ENCODE measurements at places on chromosomes 4 and X.

DNA sequence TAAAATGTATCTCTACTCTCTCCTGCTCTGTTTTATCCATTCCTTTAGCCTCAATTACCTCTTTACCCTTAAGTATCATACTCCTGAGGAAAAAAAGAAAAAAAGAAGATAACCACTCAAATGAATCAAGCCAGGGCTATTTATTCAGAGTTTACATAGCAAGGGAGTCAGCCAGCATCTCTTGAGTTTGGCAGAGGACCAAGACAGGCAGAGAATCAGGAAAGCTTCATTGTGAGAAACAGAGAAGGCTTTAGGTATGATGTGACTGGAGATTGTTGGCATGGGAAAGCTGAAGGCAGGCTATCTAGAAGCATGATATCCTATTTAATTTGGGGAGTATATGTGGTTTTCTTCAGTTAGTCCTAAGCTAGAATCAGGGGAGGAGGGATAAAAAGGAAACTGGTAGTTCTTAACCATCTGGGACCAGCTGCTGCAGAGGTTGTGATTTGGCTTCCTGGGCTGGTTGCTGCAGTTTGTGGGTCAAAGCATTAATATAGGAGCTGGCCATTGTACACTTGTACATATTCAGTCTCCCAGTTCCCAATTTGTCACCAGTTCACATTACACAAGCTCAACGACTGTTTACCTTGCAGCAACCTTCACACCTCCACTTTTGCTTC lies 11.2 kb downstream of the APELA start:
- DNase-seq: no peak

DNA sequence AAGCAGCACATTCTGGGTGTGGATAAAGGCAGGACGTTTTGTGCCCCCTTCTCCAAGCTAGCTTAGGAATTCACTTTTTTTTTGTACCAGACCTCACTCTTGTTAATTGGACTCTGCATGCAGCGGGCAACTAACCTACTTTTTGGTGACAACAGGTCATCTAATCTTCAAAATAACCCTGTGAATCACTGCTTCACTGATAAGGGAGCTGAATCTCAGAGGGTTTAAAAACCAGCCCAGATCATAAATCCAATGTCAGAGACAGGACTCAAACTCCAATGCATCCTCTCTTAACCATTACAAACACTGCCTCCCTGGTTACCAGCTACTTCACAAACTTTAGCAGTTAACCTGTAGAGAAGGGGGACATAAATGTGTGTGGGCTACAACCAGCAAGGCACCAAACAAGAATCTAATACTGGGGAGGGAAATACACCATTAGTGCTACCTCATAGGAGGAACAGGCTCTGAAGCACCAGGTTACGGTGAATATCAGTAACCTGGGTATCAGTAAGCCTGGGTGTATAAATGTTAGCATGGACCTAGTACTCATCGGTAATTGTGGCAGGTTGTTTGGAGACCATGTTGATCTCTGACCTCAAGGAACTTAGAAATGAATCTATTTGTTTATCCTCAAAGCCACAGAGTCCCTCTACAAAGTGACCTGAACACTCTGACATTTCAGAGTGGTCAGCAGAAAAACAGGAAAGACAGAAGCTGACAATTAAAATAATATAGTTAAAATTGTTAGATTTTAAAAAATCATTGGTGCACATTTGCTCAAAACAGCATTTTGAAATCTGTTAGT lies 2.6 kb downstream of the TIFA start:
- no peak for DNase-seq

DNA sequence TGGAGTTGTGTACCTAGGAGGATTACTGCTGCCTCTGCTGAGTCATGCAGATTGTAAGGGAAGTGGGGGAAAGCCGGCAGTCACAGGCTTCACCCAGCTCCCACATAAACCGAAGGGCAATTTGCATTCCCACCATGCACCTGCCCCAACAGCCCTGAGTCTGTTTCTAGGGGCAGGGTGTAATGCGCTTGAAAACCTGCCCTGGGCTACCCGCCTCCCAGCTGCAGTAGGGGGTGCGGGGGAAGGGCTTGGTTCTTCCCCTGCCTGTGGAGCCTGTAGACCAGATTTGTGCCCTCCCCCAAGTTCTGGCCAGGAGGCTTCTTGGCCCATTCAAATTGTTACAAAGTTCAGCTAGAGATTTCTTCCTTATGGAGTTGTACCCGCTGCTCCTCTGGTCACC lies 269.2 kb upstream of the DDX53 start:
- DNase-seq: no peak

DNA sequence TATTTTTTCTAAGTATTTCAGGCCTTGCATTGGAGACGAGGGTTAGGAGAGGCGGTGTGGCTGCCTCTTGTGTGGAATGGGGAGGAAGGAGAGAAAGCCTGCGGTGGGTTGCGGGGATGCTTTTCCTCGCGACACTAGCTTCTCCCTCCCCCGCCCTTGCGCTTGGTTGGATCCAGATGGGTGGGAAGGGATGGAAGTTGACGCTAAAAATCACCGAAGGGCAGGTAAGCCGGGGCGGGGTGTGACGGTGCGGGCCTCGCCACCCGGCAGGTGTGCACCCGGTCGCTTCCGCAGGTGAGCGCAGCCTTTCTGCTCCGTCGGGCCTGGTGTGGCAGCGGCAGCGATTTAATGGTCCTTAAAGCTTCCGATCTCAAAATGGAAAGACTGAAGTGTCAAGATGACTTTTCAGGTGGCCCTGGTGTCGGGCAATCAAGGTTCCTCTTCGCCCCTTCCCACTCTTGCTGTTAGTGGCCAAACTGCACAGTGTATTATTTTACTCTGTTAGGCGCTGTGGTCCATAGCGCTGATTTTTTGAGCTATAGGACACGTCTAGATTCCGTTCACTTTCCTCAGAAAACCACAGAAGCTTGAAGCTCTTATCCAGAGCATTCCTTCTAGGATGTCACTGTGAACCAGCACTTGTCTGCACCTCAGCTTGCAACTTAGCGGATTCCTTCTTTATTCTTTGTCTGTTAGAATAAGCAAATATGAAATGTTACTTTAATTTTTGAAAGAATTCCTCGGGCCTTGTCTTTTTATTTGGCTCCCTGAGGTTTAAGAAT lies 765 bp downstream of the ENOPH1 start:
- DNase-seq: no peak

DNA sequence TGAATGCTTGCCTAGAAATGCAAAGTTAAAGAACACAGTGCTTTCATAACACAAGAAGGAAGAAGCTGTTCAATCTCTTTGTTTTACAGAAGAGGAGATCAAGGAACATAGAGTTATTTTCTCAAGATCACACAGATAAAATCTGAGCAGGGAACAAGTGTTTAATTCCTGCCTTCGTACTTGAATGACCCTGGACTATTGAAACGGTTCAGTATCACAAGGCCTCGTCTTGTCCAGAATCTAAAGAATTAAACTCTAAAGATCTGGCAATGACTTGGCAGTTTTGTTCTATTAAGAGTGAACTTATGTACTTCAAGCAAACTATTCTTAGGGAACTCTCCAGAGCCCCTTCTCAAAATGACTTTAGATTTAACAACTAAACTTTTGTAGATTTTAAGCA lies 97.7 kb downstream of the ANXA5 start:
- no peak for DNase-seq

- no peak for DNase-seq
Measured at GRCh38 chr4:168854350-168854921, 155.6 kb downstream of the CBR4 start.

GRCh38 chr4:1786544-1787362 lies 6.3 kb upstream of the FGFR3 start:
- no peak for DNase-seq

DNA sequence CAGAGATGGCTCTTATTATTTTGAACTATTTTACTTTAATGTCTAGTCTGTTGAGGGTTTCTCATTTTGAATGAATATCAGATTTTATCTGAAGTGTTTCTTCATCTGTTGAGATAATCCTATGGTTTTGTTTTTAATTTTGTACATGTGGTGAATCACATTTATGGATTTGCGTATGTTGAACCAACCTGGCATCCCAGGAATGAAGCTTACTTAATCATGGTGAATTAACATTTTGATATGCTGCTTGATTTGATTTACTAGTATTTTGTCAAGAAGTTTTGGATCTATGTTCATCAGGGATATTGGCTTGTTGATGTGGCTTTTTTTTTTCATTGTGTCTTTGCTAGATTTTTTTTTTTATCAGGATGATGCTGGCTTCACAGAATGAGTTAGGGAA lies 2390.9 kb downstream of the PCDH7 start:
- no peak for DNase-seq

DNA sequence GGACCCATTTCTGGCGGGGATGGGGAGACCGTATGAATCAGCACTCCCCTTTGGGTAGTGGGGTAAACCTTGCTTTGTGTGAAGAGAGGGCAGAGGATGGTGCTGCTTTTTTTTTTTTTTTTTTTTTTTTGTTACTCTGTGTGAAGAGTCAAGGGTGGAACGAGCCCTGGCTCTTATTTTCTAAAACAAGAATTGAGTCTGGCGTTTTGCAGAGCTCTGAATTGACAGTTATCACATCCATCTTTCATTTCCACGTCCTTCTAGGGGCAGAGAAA lies 1.2 kb downstream of the SLAIN2 start:
- DNase-seq: no peak

DNA sequence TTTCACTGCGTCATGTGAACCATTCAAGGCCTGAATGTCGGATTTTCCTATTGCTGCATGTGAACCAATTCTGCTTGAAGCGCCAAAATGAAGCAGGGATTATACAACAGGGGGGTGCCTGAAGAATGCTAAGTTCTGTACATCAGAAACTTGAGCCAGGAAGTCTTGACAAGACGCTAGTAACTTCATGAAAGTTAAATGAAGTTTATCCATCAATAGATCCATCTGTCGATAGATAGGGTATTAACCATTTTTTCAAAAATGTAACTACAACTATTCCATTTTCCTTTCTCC lies 590 bp upstream of the NAF1 start:
- no peak for DNase-seq

DNA sequence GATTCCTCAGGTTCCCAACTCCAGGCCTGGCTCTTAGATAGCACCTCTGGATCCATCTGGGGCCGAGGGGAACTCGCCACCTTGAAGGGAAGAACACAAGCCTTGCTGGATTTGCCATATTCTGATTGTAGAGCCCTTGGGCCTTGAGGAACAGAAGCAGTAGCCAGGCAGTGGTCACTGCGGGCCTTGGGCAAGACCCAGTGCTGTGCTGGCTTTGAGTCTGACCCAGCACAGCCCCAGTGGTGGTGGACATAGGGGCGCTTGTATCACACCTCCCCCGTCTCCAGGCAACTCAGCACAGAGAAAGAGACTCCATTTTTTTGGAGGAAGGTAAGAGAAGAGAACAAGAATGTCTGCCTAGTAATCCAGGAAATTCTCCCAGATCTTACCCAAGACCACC lies 45.5 kb downstream of the CHRNA9 start:
- DNase-seq: no peak

- no peak for DNase-seq
Measured at GRCh38 chr4:7899184-7899869, 40.3 kb downstream of the AFAP1 start.

DNA sequence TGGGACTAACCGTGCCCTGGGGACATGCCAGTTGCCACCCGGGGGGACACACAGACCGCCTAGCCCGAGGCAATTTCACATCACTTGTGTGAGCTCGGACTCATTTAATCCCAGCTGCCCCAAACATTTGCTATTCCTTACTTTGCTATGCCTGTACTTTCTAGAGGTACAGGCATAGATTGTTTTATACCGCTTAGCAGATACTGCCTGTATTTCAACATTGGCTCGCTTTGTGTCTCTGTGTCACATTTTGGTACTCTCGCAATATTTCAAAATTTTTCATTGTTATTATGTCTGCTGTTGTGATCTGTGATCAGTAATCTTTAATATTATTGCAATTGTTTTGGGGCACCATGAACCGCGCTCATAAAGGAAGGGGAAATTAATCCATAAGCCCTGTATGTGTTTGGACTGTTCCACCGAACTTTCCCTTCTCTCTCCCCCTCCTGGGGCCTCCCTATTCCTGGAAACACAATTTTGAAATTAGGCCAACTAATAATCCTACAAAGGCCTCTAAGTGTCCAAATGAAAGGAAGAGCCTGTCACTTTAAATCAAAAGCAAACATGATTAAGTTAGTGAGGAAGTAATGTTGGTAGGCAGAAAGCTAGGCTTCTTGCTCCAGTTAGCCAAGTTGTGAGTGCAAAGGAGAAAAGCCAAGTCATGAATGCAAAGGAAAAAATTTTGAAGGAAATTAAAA lies 568 bp upstream of the CASP6 start:
- no peak for DNase-seq

DNA sequence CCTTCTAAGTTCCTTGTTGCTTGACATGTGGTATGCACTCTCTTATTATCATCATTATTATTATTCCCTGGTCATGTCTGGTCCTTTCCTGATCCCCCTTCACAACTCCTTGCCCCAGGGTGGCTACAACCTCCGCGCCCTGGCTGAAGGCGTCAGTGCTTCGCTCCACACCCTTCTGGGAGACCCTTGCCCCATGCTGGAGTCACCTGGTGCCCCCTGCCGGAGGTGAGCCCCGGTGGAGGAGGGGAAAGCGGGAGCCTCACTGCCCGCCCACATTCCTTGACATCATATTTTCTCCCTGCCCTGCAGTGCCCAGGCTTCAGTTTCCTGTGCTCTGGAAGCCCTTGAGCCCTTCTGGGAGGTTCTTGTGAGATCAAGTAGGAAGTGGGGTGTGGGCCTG lies 11.0 kb upstream of the ERAS start:
- no peak for DNase-seq

DNA sequence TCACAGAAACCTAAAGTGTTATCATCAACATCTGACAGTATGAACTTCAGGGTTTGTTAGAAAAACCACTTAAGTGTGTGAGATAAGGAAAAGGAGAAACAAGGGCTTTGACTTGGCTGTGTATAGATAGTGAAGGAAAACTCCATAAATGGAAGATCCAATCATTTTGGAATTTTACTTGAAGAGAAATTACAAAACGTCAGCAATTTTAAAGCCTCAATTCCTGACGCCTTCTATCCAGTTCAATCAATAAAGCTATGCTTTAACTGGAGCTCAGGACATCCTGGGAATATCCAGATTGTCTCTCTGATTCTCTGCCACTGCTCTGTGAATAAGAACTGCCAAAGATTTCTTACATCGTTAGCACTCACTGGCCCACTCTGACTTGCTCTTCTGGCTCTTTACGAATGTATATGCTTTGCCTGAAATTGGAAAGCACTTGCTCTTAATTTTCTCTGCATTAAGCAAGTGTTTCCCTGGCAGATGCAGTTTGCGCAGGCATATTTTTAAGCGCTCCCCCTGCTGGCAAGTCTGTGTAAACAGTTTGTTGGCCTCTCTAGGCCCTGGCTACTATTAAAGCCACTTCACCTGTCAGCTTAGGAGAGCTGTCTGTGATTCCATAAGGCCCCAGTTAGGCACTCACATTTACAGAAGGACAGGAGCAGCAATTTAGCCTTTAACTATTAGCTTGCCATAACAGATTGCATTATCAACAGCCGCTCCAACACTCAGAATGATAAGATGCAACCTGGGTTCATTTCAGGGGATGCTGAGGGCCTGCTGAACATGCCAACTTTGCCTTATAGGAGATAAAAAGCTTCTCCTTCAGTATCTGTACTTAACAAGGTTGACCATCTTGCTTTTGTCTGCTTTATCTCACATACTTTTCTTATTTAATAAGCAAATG lies 251.4 kb upstream of the DDX53 start:
- no peak for DNase-seq

Measured in stimulated activated CD8-positive, alpha-beta memory T cell treated with anti-CD3 and anti-CD28 coated beads, Interleukin-15, amount 100 ng/mL, for 24 hours (primary cell).